ENCODE measurements at places on chromosomes 13 and 19. TPM values are rescaled to one million over a fixed set of nuclear protein-coding genes. Genes with fewer than 3 reads are reported as not detected.

DNA sequence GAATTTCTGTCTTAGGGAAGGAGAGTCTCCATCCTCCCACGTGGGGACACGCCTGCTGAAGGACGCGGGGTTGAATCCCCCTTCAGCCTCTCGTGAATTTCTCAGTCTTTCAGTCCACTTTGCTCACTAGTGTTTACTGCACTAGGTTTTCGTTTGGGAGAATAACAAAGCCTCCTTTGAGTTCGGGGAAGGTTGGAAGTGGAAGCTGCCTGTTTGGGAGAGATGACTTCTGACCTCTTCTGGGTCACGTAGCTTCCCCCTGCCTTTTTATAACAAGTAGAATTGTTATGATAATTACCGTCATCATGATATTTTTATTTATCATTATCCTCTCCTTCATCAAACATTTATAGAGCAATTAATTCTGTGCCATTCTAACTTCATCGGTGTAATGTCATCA is 60.7 kb downstream of the ATP11A start:
- no peak for DNase-seq

DNA sequence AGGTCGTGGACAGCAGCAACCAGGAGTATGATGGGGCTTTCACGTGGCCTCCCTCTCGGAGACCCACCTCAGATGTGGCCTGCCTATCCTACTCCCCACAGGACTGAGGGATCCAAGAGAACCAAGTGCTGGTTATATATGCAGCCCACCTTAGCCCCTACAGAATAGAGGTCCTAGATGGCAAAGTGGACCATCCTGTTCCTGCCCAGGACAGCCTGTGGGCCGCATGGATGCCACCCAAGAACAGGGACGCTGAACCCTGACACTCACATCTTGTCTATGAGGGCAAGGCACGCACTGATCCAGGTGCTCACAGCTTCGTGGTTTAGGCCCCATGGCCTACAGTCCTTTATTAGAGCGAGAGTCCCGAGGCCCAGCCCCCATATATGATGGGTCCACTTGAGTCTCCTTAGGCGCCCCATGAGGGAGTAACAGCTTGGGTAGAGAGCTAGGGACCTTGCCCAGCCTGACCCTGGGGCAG is 1.5 kb upstream of the SLC27A5 start:
- no peak for DNase-seq

GRCh38 chr19:3809881-3810707 is 23.9 kb upstream of the MATK start:
- no peak for DNase-seq

DNA sequence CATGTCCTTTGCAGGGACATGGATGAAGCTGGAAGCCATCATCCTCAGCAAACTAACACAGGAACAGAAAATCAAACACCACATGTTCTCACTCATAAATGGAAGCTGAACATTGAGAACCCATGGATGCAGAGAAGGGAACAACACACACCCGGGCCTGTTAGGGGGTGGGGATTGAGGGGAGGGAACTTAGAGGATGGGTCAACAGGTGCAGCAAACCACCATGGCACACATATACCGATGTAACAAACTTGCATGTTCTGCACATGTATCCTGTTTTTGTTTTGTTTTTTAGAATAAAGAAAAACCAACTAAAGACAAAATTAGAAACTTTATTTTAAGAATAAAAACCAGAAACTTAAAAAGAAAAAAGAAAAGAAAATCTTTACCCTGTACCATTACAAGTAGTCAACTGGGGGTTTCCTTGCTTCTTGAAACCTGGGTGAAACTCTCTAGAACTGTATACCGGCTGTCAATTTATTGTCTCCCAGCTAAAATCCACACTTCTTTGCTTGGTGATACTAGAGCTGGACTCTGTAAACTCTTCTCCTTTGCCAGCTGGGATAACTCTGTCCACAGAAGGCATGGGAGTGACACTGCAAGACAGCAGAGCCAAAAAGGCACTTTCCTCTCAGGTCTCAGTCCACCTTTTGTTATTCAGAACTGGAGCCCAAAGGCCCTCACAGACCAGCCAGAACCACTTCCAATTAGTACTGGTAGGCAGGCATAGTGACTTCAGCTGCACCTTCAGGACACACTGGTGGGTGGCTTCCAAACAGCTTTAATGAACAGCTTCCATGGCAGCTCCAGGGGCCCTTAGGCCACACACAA is 9.0 kb downstream of the MICU2 start:
- DNase-seq: no peak

- DNase-seq: peak; percentile 65
Observed at GRCh38 chr13:101575581-101575980, 123.1 kb downstream of the ITGBL1 start.

GRCh38 chr19:55959996-55960675 is 12.5 kb downstream of the NLRP8 start:
- peak; percentile 76 for DNase-seq

- no peak for DNase-seq
Observed at GRCh38 chr19:7170983-7171382, 101.5 kb downstream of the ZNF557 start.

DNA sequence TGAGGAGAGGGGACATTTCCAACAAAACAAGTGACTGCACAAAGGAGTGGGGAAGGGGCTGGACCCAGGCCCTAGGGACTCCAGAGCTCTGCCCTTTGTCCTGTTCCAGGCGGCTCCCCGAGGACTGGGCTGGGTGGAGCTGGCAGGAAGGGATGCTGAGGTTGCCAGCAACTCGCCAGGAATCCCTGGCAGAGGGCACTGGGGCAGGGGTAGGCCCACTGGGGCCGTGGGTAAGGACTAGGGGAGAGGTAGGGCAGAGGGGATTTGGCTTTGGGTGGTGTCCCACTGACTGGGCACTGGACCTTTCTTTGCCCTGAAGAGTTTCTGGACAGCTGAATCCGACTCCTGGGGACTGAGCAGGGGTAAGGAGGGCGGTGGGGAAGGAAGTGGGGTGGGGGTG is 7.9 kb downstream of the LIPE start:
- no peak for DNase-seq

- no peak for DNase-seq
Observed at GRCh38 chr13:108929532-108930206, 300.3 kb downstream of the MYO16 start.

DNA sequence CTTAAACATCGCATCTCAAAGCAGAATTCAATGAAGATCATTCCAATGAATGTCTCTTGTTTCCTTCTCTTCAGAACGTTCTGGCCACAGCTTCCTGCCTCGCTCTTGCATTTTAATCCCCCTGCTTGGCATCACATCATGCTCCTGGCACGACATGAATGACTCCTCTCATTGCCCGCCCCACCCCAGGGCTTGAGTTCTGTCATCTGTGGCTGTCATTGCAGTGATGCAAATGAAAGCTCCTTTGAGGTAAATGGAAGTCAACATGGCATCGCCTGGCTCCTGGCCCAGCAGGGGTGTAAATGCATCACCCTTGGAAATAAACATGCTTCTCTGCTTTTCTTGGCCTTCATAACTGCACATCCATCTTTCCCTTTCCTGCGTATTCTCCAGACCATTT is 48.6 kb downstream of the SCEL start:
- no peak for DNase-seq

DNA sequence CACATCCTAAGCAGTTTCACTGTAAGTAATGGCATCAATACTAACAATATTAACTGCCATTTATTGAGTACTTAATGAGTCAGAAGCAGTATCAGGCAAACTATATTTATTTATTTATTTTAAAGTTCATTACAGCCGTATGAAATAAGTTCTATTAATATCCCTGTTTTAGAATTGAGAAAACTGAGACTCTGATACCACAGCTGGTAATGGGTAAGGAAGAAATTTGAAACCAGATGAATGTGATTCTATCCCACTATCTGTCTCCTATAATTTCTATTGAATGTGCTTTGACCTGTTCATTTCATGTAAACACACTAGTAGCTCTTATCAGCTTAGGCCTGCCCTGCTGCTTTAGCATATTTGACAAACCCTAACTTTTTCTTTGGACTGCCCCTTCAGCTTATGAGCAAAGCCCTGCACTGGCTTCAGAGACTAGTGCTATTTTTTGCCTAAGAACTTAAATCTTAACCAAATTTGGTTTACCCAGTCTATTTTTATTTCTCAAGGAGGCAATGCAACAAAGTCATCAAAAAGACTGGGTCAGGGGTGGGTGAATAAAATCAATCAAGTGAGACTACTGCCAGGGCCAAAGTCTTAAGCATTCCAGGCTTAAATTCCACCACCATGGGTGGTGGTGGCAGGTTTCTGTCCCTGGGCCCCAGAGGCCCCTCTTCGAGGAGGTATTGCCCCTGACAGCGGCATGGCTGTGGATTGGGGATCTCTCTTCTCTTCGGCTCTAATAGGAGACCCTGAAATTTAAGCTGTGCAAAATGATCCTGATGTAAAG is 143.4 kb downstream of the DLEU7 start:
- no peak for DNase-seq

GRCh38 chr13:27281420-27281819 is 10.8 kb downstream of the RASL11A start:
- DNase-seq: peak; percentile 51

DNA sequence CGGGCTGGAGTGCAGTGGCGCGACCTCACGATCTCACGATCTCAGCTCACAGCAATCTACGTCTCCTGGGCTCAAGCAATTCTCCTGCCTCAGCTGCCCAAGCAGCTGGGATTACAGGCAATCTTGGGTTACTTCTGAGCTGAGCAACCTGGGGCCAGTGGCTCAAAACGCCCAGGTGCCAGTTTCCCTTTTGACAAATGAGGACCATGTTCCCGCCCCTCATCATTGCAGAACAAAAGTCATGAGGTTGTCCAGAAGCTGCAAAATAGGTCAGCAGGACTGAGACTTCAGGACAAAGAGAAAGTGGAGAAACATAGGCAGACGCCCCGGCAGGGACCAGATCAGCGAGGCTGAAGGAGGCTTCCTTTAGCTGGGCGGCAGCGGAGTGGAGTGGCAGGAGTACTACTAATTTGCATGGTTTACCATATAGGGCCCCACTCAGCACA is 3.3 kb upstream of the ADGRE5 start:
- peak; percentile 63 for DNase-seq

DNA sequence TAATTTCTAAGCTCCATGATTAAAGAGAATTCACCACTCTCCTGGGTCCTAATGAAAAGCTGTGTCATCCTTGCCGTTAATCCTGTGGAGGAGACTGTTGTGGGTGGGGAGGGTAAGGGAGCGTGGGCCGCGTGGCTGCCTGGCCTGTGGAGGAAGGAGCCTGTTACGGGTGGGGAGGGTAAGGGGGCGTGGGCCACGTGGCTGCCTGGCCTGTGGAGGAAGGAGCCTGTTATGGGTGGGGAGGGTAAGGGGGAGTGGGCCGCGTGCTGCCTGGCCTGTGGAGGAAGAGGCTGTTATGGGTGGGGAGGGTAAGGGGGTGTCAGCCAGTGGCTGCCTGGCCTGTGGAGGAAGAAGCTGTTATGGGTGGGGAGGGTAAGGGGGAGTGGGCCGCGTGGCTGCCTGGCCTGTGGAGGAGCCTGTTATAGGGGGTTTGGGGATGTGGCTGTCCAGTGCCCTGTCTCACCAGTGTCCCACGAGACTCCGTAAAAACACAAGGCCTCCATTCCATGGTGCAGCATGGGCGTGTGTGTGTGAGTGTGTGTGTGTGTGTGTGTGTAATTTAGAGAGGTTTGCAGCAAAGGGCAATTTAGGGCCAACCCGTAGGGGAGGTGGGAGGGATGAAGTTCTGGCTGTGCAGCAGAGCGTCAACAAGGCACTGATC is 15.6 kb upstream of the DCUN1D2 start:
- no peak for DNase-seq

DNA sequence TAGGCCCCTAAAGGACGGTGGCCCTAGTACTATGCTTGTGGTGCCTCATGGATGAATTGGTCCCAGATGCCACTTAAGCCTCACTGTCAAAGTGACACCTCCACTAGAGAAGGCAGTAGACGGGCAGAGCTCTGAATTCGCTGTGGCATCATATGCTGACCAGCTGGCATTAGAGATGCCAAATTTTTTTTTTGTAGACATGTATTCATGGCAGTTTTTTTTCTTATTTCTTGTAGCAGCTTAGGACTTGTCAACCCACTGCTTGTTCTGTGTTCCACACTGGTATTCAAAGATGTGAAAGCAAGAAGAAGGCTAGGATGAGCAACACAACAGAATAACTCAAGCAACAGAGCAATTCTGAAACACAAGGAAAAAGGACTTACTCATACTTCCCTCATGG is 212.5 kb downstream of the DLEU7 start:
- no peak for DNase-seq

DNA sequence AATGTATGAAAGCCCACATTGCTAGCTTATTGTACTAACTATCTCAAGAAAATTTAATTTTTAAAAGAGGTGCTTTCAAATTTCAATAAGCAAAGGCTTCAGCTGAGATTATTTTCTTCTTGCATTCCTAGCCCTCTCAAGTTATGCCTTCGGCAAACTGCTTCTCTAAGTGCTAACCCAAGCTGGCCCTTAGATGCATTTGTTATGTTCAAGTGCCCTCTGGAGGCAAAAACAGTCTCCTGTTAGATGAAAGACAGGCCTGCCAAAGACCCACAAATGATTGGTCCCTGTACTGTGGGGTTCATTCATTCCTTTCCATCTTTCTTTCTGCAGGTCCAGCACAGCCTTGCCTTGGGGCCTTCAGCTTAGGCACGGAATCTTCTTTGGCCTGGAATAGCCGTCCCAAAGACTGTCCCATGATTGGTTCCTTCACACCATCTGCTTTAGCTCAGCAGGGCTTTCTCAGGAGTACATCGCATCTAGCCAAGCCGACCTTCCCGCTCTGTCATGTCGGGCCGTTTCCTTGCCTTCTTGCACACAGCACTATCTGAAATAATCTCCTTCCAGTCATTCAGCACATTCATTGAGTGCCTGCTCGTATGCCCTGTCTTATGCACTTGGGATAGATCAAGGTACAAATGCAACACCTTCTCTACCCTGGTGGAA is 26.4 kb upstream of the TPTE2 start:
- DNase-seq: peak; percentile 65

GRCh38 chr13:77876176-77876575 is 42.5 kb downstream of the EDNRB start:
- no peak for DNase-seq

GRCh38 chr13:94783489-94783888 is 71.1 kb upstream of the SOX21 start:
- no peak for DNase-seq

GRCh38 chr13:39818953-39819352 is 163.5 kb downstream of the COG6 start:
- peak; percentile 67 for DNase-seq

DNA sequence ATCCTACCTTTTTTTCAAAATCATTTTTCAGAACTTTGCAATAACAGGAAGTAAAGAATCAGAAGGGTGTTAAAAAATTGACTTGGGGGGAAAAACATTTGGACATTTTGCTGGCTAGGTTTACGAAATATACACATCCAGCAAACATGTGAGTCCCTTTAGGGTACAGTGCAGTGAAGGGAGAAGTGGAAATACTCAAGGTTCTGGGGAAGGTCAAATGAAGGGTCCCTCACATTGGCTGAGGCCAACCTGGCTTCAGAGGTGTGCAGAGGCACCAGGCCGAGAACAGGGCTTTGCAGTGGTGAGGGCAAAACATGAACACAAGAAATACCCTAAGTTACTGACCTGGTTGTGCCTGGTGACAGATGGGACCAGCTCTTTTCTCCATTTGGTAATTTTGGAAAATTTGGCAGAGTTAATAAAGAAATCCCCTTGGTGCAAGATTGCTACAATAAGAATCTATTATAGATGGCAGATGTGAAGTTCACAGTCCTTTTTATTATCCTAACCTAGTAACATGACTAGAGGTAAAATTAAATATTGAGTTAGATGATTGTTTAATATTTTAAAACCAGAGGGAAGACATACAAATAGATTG is 1.5 kb upstream of the UPF3A start:
- DNase-seq: no peak

GRCh38 chr13:34608331-34608730 is 333.7 kb upstream of the NBEA start:
- DNase-seq: no peak

The PRR12 gene
- total RNA-seq: 1.3 TPM

The KLK3 gene
- total RNA-seq: not detected

The UBL3 gene
- total RNA-seq: 12.9 TPM

The RHPN2 gene
- total RNA-seq: 25.6 TPM

The LPAR6 gene
- total RNA-seq: not detected

Data from M059J (cell line).